ENCODE measurements at places on chromosomes 6 and 20.

GRCh38 chr20:2763186-2763585 is 37.2 kb downstream of the CPXM1 start:
- no peak for DNase-seq

DNA sequence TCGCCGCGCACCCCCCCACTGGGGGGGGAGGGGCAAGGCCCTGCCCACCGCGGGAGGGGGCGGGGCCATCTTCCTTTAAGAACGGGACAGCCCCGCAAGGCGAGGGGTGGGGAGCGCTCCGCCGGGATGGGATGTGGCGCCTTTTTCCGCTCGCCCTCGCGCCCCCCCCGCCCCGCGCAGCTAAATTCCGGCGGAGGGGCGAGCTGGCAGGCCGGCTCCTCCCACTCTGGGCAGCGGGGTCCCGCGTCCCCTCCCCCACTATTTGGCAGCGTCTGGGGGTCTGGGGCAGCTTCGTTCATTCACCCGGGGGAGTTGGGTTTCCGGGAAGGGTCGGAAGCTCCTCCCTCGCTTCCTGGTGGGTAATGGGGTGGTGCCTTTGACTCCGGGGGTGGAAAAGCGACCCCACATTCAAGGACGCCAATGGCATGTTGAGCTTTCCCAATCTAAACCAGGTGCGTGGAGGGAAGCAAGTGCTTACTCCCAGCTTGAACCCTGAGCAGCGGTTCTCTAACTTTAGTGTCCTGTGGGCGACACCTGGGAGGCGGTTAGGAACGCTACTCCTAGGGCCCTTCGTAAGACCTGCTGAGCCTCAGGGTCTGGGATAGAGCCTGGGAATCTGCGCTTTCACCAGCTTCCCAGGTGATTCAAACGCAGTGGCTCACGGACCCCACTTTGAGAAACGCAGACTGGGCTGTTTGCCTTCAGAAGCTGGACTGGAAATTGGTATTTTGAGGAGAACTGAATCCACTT is 927 bp downstream of the ASXL1 start:
- peak; percentile 64 for DNase-seq

GRCh38 chr20:50584687-50585086 is 74.5 kb downstream of the PTPN1 start:
- no peak for DNase-seq

- DNase-seq = no peak
Observed at GRCh38 chr20:60976913-60977312, 275.1 kb upstream of the CDH4 start.

DNA sequence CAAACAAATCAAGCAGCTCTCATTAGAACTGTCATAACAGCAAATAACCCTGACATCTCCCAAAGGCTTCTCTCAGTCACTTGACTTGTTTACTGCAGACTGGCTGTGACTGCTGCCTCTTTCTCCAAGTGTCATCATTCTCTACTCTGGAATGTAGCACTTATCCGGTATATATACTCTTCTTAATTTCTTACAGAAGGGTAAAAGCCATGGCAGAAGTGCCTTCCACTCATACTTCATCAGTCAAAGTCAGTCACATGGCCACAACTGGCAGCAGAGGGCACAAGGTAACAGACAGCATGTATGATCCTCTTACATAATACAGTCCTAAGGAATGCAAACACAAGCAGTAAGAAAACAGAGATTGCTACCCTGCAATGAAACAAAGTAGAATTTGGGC is 9.3 kb downstream of the NAPB start:
- DNase-seq = no peak

- DNase-seq = no peak
Observed at GRCh38 chr20:54160065-54161007, 13.4 kb downstream of the CYP24A1 start.

GRCh38 chr6:112149719-112150263 is 62.4 kb downstream of the FAM229B start:
- DNase-seq = no peak

DNA sequence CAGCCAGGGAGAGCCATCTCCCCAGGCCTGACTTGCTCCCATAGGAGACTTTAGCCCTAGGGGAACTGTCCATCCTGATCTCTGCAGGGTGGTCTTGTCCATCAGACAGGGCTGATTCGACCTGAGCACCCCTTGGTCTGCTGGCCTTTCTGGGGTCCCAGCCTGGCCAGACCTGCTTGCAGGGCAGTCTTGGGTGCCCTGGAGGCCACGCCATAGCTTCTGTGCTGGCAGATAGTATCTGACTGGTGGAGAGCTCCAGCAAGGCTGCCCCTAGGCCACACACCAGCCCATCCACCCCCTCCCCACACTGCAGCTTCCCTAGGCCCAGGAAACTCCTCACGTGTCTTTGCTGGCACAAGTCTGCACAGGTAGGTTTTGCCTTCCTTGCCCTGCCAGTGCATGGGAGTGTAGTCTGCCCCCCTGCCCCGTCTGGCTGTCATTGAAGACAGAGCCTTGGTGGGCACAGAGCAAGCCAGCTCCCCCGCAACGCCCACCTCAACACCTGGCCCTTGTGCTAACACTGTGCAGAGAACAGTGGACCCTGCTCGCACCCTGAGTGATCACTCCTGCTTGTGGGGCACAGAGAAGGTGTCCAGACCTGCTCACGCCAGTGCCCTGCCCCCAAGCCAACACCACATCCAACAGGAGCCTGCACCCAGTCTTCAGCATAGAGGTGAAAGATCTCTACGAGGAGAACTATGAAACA is 32.4 kb downstream of the CCN2 start:
- DNase-seq = no peak

DNA sequence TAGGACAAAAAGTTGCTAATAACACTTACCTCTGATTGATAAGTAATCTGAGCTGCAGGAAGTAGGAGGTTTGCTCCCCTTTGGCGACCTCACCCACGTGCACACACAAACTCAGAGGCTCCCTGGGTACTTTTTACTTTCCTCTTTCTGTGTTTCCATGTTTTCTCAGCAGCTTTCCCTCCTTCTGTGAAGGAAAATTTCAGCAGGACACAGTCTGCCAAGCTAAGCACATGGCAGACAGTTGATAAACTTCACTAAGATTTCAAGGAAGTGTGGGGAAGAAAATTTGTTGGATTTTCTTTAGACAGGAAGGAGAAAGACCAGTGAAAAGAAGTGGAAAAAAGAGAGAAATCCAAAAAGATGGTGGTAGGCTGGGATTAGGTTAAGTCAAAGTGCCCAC is 215.5 kb upstream of the ARG1 start:
- no peak for DNase-seq

GRCh38 chr20:20407891-20408805 is 40.2 kb downstream of the INSM1 start:
- no peak for DNase-seq

DNA sequence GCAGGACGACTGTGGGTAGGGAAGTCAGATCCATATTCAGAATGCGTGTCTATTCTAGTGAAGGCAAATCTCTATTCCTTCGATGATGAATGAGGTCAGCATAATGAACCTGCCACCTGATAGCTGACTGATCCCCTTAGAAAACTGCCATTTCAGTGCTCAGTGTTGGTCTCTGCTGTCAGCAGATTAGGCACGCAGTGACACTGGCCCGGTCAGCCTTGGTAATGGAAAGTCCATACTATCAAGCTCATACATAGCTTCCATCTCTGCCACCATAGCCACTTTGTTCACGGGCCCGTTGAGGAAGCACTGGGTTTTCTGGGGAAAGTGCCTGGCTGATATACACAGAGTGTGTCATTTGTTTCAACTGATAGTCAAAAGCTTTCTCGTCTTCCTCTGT is 54.0 kb downstream of the C6orf52 start:
- no peak for DNase-seq

GRCh38 chr6:21824431-21825177 is 231.1 kb downstream of the SOX4 start:
- DNase-seq = no peak

DNA sequence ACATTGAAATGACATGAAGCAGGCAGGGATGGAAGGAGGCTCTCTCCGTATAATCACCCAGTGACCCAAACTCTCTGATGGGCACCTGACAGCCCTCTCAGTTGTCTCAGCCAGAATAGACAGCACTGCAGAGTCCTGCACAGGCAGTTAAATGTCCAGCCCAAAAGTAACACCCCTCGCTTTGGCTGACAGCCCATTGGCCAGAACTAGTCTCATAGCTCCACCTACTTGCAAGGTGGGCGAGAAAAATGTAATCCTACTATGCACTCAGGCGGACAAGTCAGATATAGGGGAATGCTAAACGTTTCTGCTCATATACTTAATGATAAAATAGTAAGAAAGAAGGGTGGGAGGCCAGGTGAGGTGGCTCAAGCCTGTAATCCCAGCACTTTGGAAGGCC is 393.5 kb upstream of the JARID2 start:
- no peak for DNase-seq

DNA sequence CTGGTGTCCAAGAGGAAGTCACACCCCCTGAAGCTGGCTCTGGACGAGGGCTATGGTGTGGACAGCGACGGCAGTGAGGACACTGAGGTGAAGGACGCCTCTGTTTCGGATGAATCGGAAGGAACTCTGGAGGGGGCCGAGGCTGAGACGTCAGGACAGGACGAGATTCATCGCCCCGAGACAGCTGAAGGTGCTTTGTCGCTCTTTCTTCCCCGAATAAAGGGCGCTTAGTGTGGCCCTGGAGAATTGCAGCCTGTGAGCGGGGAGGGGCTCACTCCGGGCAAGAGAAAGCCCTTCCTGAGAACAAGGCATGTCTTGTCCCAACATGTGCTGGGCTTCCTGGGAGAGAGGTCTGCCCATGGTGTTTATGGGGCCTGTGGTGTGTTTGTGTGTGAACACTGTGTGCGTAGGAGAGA is 41.4 kb downstream of the MYT1 start:
- no peak for DNase-seq

DNA sequence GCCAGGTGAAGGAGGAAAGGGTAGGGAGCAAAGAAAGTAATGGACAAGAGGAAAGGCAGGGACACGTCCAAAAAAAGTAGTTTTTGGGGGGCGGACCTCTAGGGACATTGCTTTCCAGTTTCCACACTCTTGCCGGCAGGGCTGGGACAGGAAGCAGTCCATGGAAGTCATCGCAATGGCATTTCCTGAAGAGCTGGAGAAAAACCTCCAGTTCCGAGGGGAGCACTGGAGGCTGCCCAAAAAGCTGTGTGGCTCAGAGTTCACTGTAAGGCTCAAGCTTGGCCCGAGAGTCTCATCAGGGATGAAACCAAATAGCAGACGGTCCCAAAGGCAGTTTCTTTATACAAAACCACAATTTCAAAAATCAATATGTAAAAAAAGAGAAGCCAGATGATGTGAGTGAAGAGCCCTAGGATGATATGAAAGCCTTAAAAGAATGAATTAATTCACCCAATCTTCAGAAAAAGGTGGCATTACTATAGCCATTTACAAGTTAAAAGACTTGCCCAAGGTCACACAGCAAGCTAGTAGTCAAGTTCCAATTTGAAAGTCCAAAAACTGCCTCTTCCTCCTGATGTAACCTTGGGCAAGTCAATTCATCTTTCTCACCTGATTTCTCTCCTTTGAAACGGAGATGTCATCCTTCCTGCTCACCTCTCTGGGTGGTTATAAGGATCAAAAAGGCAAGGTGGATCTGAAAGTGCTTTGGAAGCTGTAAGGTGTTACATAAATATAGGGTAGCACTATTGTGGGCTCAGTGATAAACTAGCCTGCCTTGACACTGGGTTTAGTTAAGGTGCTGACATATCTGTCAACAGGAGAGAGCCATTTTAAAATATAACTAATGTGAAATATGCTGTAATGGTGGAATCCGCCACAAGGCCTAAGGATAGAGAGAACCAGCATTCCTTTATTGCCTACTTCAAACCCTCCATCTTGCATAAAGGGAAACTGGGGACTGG is 9.1 kb downstream of the BCL2L1 start:
- no peak for DNase-seq

GRCh38 chr6:111523484-111524167 is 40.6 kb upstream of the REV3L start:
- DNase-seq = no peak

Data from omental fat pad (tissue), 4 donors.